ENCODE measurements at places on chromosomes 6 and 20.

DNA sequence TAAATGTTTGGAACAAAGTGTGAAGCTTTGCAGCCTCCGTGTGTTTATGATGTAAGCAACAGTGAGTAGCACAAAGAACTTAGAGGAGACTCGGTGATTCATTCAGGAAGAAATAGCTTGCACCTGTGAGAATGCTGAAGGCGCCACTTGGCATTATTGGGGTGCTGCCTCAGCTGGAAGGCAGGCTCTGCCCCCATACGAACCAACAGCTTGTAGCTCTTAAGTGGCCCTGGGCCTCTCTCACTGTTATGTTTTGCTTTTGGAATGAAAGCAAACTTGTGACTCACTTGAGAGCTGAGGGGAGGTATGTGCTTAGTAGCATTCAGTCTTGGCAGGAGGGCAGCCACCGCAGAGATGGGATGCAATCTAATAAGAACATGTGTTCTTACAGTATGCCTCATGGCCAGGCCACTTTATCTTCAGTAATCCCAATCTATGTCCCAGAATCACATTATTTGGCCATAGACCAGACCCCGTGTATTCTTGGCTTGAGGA is 310.7 kb downstream of the EYA4 start:
- no peak for DNase-seq

GRCh38 chr6:147176795-147177194 is 27.4 kb upstream of the STXBP5 start:
- no peak for DNase-seq

DNA sequence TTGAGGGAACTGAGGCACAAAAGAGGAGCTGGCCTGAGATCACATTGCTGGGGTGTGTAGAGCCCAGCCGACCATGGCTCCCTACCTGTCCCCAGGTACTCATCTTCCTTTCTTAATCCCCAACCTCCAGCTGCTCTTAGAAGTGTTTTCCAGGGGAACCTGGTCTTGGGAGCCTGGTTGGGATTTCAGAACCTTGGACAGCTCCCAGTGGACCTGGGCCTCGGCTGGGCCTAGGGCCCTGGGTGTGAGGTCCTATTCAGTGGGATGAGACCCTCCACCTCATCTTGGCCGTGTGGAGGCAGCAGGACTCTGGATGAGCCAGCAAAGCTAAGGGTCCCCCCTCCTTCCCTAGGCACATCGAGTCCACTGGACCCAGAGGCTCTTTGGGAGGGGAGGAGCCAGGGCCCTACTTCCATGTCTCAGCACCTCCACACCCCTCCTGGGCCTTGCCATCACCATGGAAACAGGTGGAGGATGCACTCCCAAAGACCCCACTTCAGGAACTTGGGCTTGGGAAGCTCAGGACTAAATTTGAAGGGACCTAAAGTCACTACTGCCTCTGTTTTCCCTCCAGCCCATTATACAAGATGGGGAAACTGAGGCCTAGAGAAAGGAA is 38.5 kb downstream of the DLGAP4 start:
- no peak for DNase-seq

GRCh38 chr6:131744432-131745287 is 33.8 kb upstream of the CTAGE9 start:
- no peak for DNase-seq

DNA sequence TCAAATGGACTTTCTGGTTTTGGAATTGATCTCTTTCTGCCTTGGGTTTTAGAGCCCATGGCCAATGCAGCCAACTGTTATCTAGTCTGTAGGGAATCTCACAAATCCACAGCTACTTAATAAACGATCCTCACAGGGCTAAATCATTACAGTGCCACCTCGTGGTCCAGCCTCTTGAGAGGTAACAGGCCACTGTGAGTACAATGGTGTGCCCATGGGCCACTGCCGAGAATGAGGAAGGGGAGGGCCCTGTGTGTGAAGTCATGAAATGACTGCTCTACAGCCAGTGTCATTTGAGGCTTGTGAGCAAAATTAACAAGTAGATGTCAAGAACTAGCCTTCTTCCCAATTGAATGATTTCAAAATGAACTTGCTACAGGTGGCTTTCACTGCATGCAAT is 54.3 kb upstream of the GMPR start:
- no peak for DNase-seq

DNA sequence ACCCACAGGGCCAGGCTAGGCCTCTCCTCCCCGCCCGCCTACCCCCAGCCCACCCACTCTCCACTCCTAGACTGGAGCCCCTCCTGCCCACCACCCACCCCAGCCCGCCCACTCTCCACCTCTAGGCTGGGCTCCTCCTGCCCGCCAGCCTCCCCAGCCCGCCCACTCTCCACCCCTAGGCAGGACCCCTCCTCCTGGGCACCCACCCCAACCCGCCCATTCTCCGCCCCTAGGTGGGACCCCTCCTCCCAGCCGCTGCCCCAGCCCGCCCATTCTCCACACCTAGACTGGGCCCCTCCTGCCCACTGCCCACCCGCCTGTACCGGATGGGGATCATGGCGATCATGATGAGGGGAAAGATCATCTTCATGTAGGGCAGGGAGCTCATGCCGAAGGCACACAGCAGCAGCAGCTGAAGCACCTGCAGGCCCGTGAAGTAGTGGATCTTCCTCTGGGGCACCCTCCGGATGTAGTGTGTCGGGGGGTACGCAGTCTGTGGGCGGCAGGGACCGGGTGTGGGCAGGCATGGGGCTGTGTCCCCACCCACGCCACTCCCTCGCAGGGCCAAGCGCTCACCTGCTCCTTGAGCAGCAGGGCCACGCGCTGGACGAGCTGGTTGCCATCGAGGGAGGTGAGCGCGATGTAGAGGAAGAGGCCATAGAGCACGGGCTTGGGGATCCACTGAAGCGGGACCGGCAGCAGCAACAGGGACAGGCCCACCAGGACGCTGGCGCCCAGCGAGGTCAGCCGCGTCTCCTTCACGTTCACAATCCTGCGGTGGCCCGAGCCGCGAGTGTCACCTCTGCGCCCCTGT is 10.8 kb downstream of the SLC4A11 start:
- no peak for DNase-seq

- DNase-seq = no peak
Observed at GRCh38 chr6:143195349-143195845, 134.7 kb downstream of the AIG1 start.

- no peak for DNase-seq
Observed at GRCh38 chr6:134472661-134473060, 154.7 kb upstream of the SGK1 start.

GRCh38 chr6:7899101-7899888 is 11.3 kb downstream of the TXNDC5 start:
- no peak for DNase-seq

GRCh38 chr6:6057442-6058053 is 50.8 kb upstream of the NRN1 start:
- no peak for DNase-seq

DNA sequence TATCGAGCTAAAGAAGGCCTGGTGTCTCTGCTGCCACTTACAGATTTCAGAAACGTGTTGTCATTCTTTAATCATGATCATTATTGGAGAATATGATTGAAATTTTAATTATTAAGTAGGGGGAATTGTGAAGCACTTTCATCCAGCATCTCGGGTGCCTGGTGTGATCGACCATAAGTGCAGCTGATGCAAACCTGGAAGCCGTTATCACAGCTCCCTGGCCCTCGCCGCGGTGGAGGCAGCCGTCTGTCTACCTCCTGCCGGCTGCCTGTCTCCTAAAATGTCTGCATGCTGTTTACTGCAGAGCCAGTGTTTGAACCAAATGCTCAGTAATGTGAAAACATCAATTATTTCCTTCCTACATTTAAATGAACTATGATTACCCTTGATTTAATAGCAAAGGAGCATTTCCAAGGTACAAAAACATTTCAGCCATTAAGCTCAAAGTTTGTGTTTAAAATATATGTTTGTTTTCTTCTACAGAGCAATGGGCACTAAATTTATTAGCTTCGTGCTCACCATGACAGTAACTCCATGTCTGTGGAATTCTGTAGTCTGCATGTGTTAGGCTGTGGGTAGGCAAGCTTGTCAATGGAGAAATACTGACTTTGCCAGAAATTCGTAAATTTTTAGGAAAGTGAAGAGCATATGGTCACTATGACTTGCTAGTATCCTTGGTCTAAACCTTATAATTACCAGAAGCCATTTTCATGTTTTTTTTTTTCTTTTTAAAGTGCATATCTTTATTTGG is 184.5 kb upstream of the AGPAT4 start:
- DNase-seq = no peak

DNA sequence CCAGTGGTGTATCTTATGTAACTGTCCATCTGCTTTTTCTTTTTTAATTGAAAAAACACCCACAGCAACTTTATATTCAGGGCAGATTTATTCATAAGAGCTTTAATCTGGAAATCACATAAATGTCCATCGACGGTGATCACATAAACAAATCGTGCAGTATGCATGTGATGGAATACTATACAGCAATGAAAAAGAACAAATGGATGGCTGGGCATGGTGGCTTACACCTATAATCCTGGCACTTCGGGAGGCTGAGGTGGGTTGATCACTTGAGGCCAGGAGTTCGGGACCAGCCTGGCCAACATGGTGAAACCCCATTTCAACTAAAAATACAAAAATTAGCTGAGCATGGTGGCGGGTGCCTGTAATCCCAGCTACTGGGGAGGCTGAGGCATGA is 39.1 kb downstream of the VSTM2L start:
- peak; percentile 22 for DNase-seq

DNA sequence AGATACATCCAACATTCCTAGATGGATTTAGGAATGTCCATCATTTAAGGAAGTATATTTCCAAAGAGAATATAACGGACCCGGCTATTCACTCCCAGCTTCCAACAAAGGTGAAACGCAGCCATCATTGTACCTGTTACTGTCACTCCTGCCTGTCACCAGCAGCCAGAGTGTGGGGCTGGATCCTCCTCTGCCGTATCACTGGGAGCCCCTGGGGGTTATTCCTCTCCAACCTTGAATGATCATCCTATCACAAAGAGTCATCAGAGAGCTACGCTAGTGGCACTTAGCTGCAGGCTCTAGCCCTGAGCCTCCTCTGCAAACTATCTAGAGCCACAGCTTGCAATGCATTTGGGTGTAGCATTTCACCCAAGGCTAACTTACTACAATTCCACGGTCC is 73.6 kb upstream of the NHSL1 start:
- DNase-seq = no peak

DNA sequence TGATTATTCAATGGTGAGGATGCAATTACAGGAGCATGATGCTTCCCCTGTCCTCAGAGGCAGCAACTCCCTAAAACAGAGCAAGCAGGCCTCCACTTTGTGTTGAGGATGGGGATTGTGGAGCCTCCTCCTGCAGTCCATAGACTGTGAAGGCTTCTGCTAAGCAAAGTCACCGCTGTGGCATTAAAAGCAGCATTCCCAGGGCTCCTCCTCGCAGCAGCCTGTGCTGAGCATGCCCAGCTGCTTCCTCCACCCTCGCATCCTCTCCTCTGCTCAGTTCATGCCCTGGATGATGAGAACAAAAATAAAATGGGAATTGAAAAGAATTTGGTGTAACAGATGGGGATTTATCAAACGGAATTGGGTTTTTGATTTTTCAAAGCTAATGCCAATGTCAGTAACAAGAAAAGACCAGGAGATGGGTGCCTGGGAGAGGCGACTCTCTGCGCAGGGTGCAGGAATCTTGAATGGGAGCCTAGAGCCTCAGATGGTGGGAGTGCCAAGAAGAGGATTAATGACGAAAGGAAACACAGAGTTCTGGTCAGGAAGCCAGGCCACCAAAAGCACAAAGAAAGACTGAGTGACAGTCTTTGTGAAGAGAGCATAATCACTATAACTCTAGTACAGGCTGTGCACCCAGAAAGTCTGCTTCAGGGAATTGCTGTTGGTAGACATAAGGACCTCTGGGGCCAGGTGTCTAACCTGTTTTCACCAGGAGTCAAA is 347.6 kb downstream of the TPBG start:
- DNase-seq = no peak

DNA sequence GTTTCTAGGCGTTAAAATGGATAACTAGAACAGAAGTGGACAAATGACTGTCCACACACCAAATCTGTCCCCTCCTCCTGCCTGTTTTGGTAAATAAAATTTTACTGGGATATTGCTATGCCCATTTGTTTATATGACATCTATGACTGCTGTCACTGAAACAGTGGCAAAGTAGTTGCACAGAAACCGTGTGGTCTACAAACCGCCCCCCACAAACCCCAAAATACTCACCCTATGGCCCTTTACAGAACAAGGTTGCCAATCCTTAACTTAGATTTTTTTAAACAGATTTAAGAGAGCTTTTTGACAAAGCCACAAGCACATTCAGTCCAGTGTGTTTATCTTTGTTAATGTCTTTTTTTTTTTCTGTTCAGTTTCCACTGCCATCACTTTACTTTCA is 137.8 kb downstream of the MTFR2 start:
- no peak for DNase-seq

DNA sequence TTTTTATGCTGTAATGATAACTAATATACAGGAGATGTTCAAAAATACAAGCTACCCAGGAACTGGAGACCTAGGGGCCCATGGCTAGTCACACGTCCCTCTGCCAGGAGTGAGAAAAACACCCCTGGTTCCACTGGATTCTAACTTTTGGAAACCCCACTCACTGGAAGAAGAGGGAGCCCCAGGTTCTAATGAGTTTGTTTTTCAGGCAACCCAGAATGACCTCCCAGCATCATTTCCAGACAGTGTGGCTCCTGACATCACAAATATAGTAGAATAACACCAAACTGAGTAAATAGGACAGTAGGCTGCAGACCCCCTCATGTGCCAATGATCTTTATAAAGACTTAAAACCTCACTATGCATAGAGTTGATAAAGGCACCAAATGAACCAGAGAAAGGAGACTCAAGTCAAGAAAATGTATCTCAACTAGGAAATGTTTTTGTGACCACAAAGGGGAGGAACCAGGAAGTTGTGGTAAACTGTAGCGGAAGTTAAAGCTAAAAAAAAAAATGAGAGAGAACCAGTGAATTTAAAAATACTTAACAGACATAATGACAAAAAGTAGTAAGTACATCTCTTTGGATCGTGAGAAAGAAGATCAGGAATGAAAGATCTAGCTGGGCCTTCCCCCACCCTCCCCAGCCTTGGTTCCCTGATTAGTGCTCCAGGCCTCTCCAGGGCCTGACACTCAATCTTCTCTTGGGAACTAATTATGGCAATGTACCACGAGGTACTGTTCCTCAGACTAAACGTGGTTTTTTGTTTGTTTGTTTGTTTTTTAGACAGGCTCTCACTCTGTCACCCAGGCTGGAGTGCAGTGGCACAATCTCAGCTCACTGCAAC is 19.8 kb downstream of the HLA-E start:
- DNase-seq = no peak

- no peak for DNase-seq
Observed at GRCh38 chr20:59949911-59950310, 8.3 kb upstream of the CDH26 start.

DNA sequence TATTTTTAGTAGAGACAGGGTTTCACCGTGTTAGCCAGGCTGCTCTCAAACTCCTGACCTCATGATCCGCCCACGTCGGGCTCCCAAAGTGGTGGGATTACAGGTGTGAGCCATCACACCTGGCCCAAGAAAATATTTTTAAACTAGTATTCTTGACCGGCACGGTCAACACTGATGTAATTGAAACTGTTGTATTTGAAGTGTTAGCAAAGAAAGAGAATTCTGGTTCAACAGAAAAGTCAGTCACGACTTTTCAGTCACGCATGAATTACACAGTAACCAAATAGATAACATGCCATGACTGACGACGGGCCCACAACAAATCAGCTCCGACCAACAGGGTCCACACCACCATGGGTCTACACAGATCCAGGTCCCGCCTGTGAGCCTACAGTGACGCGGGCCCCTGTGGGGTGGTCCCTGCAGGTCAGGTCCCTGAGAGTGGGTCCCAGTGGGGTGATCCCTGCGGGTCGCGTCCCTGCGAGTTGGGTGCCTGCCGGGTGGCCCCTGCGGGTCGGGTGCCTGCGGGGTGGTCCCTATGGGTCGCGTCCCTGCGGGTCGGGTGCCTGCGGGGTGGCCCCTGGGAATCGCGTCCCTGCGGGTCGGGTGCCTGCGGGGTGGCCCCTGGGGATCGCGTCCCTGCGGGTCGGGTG is 1.0 kb downstream of the GMEB2 start:
- no peak for DNase-seq
